ENCODE measurements at places on chromosomes 16 and 17.
A peak's percentile ranks its signal among the peaks of the same experiment; 100 is the strongest.

DNA sequence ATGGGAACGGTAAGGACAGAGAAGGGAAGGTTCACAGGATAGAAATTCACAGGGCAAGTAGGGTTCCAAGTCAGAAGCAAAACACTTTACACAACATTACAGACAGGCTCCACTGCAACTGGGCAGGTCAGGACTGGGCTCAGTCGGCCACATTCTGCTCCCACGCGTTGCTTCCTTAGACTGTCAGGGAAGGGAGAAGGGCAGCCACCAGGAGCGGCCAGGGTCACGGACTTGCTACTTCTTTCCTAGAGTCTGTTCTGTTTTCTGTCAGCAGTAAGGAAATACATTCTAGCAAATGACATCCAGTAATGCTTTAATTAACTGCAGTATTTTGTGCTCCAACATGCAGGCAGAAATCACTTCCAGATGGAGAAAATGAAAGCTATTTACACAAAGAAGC lies 160.3 kb upstream of the RPH3AL start:
- DNase-seq, result peak; percentile 81

DNA sequence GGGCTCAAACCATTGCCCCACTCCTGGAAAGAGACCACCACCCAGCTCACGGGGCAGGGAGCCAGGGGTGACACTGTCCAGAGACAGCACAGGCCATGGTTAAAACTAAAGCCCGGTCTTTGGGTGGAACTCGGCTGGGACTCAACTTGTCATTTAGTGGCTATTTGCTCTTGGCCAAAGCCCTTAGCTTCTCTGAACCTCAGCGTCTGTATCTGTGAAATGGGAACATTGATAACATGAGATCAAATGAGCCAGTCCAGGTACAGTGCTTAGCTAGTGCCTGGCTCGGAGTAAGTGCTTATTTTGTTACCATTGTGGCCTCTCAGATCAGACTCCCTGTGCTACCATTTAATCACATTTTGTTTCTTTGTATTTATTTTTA lies 48.5 kb downstream of the RTN4RL1 start:
- DNase-seq, result no peak

- DNase-seq, result peak; percentile 49
Observed at GRCh38 chr16:86919578-86920305, 341.4 kb downstream of the FOXL1 start.

- no peak for DNase-seq
Observed at GRCh38 chr16:24988129-24988518, 27.0 kb downstream of the ARHGAP17 start.

GRCh38 chr16:66274335-66275110 lies 92.0 kb upstream of the CDH5 start:
- DNase-seq, result peak; percentile 34

- no peak for DNase-seq
Observed at GRCh38 chr16:54430491-54431030, 144.0 kb upstream of the IRX3 start.

- no peak for DNase-seq
Observed at GRCh38 chr16:87231295-87231694, 85.9 kb downstream of the C16orf95 start.

DNA sequence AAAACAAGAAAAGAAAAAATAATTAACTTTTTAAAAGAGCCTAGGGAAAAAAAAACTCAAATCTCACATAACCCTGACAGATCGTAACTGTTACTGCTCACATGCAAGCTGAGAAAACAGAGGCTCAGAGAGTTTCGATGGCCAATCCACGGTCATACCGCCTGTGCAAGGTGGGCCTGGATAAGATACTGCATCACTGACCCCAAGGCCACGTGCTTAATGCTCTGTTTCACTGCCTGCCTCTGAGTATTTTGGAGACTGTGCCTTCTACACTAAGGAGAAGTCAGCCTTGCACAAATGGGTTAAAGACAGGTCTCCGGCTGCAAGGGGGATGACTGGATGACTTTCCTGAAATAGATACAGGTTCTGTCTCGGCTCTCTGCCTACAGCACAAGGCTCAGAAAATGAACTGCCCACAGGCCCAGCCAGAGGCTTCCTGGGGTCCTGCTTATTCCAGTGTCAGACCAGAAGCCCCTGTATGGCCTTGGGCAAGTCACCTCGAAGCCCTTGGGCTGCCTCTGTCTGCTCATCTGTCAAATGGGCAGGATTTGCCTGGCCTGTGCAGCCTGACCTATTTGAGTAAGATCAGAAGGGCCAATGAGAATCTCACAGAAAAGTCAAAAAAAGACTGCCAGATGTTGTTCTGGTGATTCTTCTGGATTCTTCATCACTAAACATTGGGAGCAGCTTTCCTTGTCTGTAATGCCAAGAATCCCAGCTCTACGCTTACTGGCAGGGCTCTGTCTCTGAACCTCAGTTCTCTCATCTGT lies 25.8 kb downstream of the CNGB1 start:
- no peak for DNase-seq

DNA sequence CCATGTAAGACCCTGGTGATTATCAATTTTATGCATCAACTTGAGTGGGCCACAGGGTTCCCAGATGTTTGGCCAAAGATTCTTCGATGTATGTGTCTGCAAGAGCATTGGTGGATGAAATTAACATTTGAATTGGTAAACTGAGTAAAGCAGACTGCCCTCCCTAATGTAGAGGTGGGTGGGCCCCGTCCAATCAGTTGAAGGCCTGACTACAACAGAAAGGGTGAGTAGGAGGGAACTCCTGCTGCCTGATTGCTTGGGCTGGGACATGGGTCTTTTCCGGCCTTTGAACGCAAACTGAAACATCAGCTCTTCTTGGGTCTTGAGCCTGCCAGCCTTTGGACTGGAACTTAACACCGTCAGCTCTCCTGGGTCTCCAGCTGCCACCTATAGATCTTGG lies 90.6 kb downstream of the BMERB1 start:
- DNase-seq, result no peak

DNA sequence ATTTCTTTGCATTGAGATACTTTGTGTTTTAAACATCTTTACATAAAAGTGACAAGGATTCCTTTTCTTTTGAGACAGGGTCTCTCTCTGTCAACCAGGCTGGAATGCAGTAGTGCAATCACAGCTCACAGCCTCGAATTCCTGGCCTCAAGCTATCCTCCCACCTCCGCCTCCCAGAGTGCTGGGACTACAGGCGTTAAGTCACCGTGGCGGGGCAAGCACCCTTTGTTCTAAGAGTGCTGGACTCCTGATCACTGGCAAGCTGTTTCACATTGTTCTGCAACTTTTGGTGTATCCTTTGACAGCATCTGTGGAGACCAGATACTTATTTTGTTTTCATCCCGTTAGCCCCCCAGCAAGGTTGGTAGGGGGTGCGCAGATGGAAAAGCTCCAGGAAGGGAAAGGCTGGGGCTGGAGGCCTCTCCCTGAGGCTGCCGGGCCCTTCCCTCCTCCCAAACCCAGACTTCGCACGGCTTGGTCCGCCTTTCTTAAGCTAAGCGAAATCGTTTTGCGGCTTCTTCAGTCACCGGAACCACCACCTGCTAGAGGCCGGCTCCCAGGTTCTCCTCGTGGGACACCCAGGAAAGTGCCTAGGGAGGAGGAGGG lies 1.1 kb downstream of the ST6GALNAC2 start:
- DNase-seq, result peak; percentile 63

DNA sequence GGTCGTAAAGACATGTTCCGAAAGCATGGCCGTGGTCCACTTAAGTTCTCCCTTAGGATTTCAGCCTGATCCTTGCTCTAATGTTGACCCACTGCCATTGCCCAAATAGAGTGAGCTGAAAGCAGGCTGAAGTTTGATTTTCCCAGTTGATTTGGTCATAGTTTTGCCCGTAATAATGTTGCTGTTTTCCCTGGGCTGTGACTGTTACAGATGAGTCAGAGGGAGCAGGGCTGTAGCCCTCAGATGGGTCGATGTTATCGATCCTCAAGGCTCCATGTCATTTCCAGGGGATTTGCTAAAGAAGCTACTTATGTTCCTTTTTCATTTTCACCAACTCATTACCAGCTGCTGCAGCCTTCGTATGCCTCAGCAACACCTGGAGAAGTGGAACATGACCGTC lies 169.0 kb upstream of the ZFHX3 start:
- DNase-seq, result no peak

DNA sequence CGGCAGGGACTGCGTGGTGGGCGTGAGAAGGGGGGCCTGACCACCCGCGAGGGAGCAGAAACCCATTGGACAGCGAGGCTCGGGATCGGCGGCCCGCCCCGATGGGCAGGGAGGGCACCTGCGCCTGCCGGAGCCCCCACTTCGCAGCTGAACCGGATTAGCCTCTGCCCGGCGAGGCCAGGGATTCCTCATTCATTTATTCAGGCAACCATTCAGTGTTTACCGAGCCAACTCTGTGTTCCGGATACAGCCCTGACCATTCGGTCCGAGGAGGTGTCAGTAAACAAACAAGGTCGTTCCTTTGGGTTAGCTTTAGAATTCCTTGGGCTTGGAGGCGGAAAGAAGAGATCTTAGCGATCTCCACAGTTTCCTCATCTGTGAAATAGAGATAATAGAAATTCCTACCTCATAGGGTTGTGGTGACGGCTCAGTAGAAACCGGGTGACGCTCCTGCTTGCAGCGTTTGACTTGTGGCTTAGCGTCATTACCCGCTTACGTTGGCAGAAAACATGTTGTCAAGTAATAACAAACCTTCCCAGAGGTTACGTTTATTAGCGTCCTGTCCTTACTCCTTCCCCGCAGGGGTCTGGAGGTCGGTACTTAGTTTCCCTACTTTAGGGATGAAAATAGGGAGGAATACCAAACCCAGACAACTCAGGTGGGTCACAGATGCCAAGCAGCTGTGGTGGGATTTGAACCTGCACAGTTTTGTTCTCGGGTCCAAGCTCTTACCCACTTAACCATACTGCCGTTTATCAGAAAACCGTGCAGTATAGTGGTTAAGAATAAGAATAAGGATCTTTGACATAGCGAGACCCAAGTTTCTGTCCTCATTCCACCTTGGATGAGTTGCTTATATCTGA lies 893 bp downstream of the POLR3E start:
- peak; percentile 85 for DNase-seq

DNA sequence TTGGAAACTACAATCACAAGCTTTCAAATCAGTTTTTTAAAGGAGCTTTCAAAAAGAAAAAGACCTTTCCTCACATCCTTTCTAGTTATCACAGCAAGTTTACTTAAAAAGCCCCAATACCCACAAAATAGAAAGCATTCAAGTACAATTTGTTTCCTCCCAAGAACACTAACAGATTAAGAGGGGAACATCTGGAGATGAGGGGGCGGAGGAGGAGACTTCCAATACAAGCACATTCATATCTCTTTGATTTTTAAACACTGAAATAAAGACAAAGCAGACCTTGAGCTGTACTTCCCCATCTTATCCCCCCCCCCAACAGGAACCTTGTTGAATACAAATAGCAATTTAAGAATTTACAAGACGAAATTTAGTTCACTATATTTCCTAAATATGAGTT lies 2.0 kb downstream of the YWHAE start:
- DNase-seq, result no peak

DNA sequence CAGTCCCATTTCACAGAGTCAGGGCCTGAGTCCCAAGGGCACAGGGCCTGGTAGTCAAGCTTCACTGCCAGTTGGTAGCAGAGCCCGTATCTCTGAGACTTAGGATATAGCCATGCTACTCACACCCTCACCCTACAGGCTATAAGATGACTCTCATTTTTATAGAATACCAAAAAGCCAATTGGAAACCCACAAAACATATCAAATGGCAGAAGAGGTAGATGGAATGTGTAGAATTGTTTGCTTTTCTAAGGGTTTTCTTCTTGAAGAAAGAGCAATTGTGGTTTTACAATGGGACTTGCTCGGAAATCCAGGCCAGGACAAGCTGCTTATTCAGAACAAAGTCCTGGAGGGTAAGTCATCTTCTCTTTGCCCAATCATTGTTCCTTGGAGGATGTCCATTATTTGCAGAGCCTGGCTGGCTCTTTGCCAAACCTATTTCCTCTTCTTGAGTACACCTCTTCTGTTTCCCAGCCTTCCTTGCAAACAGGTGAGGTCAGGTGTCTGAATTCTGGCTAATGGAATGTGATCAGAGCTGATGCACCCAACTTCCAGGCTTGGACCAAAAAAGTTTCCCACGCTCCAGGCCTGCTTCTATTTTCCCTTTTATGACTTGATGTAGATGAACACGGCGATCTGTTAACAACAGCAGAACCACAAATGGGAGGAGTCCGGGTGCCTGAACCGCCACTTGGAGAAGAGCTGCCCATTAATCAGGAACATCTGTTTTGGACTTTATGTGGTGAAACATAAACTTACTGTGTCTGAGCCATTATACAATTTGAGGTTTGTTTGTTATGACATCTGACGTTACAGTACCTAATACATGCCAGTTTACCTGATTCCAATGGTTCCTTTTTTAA lies 16.9 kb upstream of the CCL22 start:
- DNase-seq, result no peak

GRCh38 chr17:43599835-43600234 lies 53.7 kb upstream of the ETV4 start:
- no peak for DNase-seq

DNA sequence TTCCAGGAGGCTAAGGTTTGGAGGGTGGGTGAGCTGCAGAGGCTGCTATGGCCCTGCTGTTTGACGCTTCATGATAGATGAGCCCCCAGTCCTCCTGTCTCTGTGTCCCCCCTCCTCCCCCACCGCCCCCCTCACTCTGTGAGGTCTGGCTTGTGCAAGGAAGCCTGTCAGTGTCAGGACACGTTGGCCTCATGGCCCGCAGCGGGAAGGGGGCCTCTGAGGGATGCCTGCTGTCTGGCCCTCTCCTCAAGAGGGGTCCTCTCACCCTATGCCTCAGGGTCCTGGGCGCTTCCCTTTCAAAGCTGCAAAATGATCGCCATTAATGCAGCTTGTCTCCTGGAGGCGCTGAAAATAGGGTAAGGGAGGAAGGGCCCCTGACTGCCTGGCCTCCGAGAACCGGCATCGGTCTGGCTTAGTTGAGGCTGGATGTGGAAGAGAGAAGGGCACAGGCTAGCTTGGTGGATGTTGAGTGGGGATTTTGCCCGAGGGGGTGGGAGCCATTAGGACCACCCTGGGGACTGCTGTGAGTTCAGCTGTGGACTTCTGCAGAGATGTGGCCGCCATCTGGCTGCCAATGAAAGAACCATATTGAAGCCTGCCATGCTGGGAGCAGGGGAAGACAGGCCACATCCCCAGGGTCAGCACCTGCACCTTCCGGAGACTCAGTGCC lies 14.8 kb upstream of the GOSR2 start:
- no peak for DNase-seq

DNA sequence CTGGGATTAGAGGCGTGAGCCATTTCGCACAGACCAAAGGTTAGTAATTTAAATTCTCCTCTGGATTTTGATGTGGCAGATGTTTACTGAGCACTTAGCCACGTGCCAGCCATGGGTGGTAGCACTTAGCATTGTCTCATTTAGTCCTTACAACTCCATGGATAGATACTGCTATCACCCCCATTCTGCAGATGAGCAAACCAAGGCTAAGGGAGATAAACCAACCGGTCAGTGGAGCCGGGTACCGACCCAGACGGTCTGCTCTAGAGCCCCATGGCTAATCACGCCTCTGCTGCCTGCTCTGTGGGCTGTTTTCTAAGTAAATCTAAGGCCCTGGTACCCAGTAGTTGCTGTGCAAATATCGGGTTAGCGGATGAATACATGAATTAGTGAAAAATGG lies 12.6 kb upstream of the ADGRG1 start:
- DNase-seq, result peak; percentile 27

GRCh38 chr16:88983165-88983564 lies 6.2 kb upstream of the CBFA2T3 start:
- DNase-seq, result no peak
